ENCODE measurements at places on chromosomes 16 and 17.

- no peak for DNase-seq
Observed at GRCh38 chr16:84604477-84605013, 13.3 kb downstream of the COTL1 start.

DNA sequence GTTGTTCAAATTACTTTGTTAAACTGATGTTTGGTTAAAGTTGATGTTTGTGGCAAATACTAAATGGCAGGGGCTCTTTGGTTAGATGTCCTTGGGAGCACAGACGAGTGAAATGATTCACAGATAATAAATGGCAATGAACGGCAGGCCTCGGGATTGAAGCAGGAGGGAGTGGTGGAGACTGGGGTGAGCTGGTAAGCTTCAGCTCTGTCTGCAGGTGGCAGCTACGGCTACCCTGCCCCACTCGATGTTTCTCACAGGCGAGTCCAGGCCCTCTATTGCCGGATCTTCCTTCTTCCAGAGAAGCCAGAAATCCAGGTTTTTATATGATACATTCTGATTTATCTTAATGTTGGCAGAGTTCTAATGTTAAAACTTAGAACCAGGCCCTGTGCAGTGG, 144.8 kb upstream of the CACNG5 start:
- DNase-seq: no peak

DNA sequence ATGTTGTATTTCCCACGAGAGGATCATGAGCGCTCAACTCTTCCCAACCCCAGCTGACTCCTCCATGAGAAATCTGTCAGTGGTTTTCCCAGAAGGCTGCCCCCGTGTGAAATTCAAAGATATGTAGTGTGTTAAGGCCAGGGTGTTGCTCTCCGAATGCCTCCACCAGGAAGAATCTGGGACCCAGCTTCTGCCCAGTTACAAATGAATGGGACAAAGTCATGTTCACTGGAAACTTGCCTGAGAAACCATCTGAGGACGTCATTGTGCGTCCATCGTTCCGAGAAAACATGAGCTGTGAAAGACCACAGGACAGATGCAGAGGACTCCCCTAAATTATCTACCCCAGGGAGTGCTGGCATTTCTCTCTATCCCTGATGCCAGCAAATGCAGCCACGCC, 86.0 kb downstream of the AIPL1 start:
- no peak for DNase-seq

- DNase-seq: no peak
Observed at GRCh38 chr16:70342016-70342415, 4.7 kb upstream of the DDX19A start.

- no peak for DNase-seq
Observed at GRCh38 chr17:5439446-5439764, 450 bp upstream of the C1QBP start.

GRCh38 chr16:283033-283805, at the start of gene PDIA2:
PDIA2 (plus strand) TSS chr16:283164; CDS start chr16:283170, 6 bp downstream.
- no peak for DNase-seq

DNA sequence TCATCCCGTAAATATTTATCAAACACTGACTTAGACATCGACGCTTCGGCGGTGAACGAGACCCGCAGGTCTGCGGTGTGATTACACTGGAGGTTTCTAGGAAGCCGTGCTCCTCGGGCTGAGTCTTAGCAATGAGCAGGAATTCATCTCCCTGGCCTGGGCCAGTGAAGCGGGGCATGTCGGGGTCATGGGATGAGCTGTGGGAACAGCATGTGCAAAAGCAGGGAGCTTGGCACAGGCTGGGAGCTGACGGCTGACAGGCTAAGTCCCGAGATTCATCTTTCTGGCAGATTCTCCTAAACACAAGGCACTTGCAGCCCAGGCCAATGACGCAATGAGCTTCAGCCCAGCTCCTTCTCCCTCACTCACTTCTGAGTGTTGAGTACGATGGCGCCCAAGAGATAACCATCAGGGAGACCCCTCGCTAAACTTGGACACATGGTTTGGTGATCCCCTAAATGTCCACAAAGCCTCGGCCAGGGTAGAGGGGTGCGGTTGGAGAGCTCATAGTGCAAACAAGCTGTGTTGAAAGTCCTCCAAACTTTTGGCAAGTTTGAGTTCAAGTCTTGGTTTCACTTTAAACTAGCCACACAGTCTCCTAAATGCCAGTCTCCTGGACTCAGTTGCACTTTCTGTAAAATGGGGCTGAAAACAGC, 12.8 kb downstream of the CRISPLD2 start:
- DNase-seq: no peak

- no peak for DNase-seq
Observed at GRCh38 chr17:78353834-78354233, 6.0 kb downstream of the SOCS3 start.

GRCh38 chr16:80002261-80002660, 401.7 kb upstream of the MAF start:
- DNase-seq: no peak

DNA sequence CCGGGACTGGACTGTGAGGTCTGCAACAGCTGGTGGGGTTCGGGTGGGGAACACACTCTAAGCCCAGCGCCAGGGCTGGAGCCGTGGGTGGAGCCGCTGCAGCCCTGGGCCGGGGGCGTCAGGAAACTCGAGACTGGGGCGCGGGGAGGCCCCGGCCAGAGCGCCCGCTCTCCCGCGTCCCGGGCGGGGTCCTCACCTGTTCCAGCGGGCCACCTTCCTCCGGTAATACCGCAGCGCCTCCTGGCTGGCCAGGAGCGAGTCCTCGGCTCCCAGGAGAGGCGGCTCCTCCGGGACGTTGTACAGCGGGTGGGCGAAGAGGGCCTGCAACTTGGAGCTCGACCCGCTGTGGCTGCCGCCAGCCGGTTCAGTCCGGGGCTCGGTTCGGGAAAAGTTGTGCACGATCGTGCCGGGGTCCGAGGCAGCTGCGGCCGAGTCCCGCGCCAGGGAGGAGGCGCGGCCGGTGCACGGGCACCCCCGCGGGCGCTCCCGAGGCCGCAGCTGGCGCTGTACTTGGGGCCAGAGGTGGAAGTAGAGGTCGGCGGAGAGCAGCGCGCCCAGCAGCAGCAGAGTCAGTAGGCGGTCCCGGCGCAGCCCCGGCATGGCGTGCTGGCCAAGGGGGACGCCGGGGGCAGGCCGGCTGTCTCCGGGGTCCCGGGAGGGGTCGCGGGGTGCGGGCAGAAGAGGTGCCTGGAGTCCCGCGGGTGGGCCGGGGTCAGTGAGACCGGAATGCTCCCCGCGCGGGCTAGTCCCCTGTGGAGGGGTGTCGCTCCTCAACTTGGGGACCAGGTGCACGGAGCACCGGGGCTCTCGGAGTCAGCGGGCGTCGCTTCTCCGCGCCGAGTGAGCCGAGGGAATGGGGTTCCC, 868 bp downstream of the FAM20A start:
- no peak for DNase-seq

- no peak for DNase-seq
Observed at GRCh38 chr16:27237219-27238015, 31.2 kb downstream of the NSMCE1 start.

DNA sequence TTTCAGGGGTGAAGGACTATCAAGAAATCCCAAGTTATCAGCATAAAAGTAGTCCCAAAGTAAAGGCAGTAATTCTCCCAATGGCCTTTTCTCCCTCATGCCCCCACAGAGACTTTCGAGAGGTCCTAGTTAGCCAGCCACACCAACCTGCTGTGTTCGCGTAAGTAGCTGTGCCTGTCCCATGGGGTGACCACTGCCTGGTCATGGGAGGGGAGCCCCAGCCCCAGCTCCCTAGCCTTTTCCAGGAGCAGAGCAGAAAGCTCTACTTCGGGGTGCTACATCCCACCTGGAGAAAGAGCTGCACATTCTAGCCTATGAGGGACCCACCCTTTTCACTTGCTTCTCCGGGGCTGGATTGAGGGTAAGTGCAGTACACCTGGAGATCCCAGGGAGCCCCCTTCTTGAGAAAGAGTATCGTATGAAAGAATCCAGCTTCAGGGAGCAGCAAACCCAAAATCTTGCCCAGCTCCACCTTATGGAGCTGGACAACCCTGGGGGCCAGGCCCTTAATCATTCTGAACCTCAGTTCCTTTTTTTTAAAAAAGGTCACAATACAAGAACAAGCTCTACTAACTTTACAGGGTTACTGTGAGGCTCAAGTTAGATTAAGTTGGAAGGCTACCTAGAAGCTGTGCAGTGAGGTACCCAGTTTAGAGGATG, 8.6 kb upstream of the SOST start:
- no peak for DNase-seq

DNA sequence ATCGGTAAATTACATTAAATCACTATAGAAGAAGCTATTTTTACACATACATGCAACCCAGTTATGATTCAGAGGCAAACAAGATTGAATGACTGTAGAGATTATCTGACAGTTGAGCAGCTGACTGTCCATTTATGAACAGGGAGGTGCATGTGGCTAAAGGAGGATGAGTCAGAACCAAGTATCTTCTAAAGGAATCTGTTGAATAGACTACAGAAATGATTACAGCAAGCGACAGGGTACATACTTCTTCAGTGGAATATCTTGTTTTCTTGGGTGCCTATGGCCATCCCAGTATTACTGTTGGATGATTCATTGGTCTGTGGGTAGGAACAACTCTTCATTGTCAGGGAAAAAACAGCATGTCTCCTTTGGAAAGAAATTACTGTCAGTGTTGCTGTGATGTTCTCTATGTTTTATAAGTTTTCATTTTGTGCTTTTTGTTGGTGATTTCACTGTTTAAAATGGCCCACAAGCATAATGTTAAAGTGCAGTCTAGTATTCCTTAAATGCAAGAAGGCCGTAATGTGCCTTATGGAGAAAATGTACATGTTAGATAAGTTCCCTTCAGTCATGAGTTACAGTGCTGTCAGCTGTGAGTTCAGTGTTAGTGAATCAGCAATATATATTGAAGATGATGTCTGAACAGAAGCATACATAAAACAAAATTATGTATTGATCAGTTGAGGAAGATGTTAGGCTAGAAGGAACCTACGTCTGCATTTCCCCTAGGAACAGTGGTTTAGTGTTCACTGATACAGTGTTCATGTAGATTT, 27.0 kb downstream of the CBFB start:
- no peak for DNase-seq

- DNase-seq: no peak
Observed at GRCh38 chr17:42288803-42289610, 709 bp downstream of the STAT5A start.

Measured in cortex of kidney (tissue), 1 donor.